NB4 (cell line): ENCODE measurements at places on chromosomes 1 and 21.

DNA sequence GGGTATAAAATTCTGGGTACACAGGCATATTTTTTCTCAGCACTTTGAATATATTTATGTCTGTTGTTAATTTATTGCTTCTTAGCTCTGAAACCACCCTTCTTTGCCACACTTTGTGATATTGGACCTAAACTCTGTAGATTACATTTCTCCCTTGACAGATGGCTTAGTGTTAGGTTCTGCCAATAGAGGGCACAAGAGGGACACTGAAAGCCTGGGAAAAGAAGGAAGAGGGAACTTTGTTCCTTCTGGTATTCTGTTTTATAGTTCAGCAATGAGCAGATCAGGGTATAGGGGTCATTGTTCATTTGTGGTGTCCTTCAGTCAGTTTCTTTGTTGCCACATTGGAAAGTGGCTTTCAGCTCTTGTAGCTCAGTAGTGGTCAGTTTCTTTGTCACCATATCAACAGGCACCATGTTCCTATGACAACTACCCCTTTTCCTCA lies 423.5 kb upstream of the PROX1 start:
- DNase-seq: peak; percentile 45

DNA sequence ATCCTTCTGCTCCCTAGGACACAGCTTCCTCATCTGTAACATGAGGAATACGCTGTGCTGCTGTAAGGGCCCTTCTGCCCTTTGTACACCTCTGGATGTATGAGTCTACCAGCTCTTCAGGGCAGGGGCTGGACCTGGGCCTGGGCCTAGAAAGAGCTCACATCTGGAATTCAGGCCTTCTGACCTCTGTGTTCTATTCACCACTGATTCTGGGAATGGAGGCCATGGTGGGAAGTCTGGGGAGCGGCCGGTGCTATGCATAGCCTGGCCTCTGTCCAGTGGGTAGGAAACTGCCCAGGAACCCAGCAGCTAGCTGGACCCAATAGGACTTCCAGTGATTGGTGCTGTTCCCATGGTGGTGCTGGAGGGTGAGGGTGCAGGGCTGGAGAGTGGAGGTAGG lies 11.0 kb upstream of the GPR61 start:
- no peak for DNase-seq

GRCh38 chr1:235336903-235337302 lies 8.5 kb downstream of the GGPS1 start:
- DNase-seq: no peak

GRCh38 chr1:84506729-84507453 lies 510 bp upstream of the GNG5 start:
- DNase-seq: peak; percentile 39

DNA sequence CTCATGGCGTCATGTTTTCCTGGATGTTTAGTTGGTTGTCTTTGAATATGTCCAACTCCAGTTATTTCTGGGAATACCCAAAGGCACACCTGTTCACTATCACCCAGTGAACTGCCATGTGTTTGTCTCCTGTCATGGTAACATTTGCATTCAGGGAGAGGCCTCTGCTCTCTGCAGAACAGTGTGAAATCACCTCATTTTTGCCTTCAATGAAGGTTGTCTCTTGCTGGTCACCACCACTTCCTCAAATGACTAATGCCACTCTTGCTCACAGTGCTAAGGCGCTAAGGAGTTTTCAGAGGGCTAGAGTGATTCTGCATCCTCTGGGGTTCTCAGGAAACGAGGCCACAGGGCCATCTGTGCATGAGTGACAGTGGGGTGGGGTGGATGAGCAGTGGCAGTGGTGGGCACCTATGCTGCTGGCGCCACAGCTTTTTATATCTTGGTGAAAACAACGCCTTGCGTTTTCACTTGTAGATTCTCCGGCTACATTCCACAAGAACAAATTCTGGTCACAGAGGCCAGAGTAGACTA lies 60.0 kb upstream of the ATP5PO start:
- DNase-seq: peak; percentile 92

DNA sequence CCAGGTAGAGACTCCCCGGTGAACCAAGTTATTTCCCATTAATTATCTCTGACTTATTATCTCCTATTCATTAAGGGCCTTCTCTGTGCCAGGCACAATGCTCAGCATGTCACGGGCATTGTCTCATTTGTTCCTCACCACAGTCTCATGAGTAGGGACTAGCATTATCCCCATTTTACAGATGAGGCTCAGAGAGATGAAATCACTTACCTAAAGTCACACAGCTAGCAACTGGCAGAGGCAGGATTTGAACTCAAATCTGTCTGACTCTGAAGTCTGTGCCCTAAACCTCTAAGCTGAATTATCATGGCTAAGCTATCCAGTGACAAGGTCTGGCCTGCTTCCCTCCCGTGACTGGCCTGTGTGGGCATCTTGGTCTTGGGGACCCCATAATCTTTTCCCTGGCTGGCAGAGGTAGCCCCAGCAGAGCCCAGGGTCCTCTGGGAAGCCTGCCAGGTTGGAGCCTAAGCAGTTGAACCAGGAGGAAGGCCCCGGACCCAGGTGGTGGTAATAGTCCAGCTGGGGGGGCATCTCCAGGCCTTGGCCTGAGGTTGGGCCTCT lies 4.5 kb downstream of the MAP7D1 start:
- peak; percentile 21 for DNase-seq

DNA sequence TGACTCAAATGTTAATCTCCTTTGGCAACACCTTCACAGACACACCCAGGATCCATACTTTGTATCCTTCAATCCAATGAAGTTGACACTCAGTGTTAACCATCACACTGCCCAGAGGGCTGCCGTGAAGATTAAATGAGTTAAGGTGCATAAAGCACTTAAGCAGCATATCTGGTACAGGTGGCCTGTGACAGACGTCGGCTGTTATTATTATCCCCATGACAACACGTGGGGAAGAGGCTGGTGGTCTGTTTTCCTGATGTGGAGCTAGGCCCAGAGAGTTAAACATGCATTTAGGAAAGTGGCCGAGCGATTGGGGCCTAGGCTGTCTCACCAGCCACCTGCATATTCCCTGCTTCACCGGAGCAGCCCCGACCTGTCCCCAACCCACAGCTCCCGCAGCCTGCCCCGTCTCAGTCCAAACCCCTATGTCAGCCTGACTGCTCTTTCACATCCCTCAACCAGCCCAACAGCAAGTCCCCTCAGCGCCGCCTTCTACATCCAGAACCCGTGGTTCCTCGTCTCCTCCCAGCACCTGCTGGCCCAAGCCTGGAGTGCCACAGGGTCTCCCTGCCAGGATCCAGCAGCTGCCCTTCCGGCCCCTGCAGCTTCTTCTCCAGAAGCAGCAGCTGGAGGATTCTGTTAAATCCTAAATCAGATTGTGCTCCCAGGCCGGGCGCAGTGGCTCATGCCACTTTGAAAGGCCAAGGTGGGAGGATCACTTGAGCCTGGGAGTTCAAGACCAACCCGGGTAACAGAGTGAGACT lies 77.9 kb downstream of the FBXO2 start:
- DNase-seq: no peak

DNA sequence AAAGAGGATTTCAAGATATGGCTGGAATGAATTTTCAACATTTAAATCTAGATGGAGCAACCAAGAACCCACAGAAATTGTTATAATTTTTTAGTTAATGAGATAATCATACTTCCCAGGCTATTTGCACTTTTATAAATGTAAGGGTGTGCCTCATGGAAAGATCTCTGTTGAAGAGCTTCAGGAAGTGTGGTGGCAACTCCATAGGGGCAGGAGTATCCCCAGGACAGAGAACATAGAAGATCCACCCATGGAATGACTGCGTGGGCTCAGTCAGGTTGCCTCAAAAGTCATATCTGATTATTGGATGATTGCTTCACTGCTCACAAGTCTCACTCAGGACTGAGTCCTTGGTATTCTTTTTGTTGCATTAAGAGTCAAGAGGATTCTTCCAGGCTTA lies 167.4 kb upstream of the KIAA0040 start:
- no peak for DNase-seq

DNA sequence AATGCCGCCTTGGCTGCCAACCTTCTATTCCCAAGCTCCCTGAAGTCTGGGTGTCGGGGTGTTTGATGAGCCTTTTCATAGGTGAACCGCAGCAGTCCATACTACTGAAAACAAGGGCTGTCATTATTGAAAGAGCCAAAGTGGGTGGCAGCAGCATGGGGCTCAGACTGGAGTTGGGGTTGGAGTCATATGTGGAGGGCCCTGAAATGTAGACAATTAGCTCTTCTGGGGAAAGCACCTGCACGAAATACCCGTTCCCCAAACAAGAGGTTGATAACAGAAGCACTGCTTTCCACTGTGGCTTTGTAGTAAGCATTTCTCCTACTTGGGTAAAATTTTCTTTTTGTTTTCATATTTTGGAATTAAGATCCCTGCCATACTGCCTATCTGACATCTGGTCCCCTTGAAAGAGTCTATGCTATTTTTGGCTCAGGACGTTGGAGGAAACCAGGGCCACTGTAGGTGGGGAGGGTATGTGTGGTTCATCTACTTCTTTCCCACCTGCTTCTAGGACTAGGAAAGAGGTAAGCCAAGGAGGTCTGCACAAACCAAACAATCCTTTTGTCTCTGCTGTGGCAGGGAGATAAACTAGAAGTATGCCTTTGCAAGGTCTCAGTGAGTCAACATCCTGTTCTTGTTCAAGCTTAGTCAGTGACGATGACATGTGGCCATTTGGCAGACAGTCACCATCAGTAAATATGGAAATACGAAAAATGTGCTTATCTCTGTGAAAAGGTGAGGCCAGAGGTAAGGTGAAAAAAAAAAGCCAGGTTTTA lies 197.0 kb upstream of the UBE2U start:
- peak; percentile 12 for DNase-seq

GRCh38 chr1:173507205-173507846 lies 30.2 kb downstream of the PRDX6 start:
- no peak for DNase-seq

- no peak for DNase-seq
Measured at GRCh38 chr1:37719572-37720195, 27.4 kb downstream of the CDCA8 start.

- no peak for DNase-seq
Measured at GRCh38 chr1:39407510-39407895, 83.9 kb upstream of the BMP8A start.

DNA sequence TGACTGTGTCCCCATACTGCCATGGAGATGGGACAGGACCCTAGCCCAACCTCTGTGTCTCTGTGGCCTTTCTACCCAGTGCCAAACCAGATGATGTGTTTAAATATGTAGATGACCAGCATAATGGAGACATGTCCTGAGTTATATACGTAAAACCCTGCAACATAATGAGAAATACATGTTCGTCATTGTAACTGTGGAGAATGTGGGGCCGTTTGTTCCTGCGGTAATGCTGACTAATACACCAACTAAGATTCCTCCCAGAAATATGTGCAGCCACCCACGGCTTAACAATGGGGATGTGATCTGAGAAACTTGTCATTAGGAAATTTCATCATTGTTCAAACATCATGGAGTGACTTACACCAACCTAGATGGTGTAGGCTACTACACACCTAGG lies 71.7 kb upstream of the SIM2 start:
- no peak for DNase-seq

GRCh38 chr1:2470290-2471158 lies 5.6 kb upstream of the PLCH2 start:
- DNase-seq: no peak

- no peak for DNase-seq
Measured at GRCh38 chr1:55623311-55623710, 408.1 kb upstream of the USP24 start.

GRCh38 chr21:44973598-44973997 lies 33.8 kb downstream of the SLX9 start:
- no peak for DNase-seq

- DNase-seq: no peak
Measured at GRCh38 chr1:19606817-19607642, 37.1 kb upstream of the NBL1 start.

DNA sequence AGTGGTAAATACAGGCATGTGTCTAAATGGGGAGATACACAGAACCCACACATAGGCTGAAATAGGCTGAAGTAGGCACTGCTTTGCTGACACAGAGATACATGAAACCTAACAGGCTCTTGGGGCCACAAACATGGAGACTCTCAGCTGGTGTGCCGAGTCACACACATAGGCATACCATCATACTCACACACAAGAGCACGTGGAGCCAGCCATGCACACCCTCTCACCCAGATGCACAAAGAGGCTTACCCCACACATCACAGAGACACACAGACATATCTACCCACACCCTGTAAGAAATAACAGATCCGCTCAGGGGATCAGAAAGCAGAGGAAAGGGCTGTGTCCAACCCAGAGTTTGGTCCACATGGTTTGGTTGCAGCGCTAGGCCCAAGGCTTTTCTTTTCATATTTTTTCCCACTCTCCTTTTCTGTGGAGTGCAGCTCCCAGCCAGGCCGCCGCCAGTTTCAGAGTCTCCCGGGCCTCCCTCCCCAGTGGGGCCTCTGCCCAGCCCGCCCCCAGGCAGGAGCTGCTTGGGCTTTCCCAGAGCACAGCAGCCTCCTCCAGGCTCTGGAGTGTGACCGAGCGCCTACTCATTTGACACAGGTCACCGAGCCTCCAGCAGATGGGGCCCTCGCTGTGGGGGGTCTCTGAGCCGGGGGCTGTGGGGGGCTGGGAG lies 3.9 kb upstream of the POU3F1 start:
- DNase-seq: no peak

DNA sequence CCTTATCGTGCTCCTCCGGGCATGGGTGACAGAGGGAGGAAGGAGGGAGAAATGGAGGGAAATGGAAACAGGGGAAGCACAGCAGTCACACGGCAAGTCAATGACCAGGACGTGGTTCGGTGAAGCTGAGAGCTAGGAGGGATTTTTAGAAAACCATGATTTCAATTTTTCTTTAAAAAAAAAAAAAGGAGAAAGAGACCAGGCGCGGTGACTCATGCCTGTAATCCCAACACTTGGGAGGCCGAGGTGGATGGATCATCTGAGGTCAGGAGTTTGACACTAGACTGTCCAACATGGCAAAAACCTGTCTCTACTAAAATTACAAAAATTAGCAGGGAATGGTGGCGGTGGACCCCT lies 776 bp upstream of the TNFRSF9 start:
- no peak for DNase-seq

- DNase-seq: peak; percentile 48
Measured at GRCh38 chr1:40438391-40439015, 11.8 kb upstream of the ZFP69B start.

DNA sequence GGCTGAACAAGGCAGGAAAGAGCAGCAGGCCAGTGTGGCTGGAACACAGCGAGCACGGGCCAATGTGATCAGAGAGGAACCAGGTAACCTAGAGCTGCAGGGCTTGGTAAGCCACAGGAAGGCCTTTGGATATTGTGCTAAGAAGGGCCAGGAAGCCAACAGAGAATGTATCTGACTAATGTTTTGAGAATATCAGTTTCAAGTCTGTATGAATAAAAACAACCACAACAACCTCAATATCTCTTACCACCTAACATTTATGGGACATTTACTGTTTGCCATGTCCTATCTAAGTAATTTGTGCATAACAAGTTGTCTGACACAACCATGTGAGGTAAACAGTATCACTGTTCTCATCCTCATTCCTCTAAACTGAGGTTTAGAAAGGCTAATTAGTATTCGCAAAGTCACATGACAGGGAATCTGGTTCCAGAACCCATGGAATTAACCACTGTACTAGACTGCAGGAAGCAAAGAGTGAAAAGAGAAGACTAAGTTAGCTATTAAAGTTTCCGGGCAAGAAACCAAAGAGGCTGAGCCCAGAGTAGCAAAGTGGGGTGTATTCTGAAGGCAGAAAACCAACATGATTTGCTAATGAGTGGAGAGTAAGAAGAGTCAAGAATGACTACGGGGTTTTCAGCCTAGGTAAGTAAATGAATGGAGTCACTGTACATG lies 38.9 kb downstream of the SPRTN start:
- DNase-seq: no peak

GRCh38 chr1:41486371-41487125 lies 2.1 kb upstream of the EDN2 start:
- no peak for DNase-seq
